Activated CD4-positive, alpha-beta T cell treated with anti-CD3 and anti-CD28 coated beads, Interleukin-2, amount 50 U/mL, for 16 hours (primary cell): ENCODE measurements at places on chromosomes 13 and 19.

DNA sequence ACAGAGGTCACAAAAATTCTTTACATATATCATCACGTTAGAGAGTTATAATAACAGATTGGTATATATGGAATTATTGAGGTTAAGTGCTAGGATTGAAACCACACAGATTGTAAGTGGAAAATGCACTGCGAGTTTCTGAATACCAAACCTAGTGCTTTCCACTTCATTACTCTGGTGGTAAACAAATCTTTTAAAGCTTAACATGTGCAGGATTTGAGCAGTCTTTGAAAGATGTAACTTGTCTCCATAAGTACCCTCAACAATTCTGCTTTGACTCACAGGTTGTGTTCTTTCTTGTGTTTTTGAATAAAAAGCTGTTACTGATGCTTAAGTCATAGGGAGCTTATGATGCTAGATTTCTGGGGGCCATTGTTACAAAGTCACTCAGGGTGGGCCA is 314.7 kb upstream of the DACH1 start:
- no peak for DNase-seq

GRCh38 chr13:28056970-28057712 is 43.2 kb downstream of the FLT3 start:
- no peak for DNase-seq

GRCh38 chr19:30669329-30670010 is 297.3 kb downstream of the ZNF536 start:
- DNase-seq, result peak; percentile 33

- DNase-seq, result no peak
These were observed 119.9 kb upstream of the PCDH17 start for GRCh38 chr13:57511603-57512002.

DNA sequence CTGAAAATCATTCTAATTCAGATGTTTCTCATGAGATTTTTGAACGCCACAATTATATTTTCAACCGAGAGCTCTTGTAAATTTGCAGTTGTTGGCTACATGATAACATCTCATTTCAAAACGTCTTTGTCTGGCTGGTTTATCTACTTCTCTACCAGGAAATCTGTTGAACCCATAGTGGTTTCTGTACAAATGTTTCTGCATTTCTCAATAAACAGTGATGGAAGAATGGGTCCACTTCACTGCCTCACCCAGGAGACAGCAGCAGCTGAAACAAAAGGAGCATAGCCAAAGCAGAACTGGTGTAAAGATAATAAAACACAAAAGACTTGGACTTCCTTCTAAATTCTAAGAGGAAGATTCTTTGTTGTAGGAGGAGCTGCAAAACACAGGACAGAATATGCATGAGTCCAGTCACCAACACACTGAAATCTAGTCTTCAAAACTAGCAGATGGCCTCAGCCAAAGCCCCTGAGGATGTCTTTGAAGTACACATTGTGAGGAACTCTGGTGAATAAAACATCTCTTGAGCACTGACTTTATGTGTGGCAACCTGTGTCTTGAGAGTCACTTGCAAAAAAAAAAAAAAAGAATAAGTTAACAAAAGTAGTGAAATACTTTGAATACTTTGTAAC is 68.6 kb upstream of the FGF14 start:
- no peak for DNase-seq

DNA sequence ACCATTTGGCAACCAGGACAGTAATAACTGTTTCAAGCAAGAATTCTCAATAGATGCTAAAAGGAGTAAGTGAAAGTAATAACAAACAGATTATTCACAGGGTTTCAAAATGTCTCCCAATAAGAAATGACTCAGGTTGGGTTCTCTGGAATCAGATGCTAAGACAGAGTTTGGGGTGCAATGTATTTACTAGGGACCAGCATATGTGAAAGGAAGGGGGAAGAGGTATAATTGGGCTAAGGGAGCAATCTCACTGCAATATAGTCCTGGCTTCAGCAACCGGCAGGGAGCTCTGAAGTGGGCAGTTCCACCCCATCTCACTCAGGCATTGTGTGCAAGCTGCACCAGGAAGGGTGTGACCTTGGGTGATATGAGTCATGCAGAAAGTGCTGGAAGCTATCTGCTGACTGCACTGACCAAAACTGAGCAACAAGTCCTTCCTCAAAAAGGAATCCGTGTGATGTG is 23.4 kb downstream of the ZDHHC20 start:
- DNase-seq, result peak; percentile 64

DNA sequence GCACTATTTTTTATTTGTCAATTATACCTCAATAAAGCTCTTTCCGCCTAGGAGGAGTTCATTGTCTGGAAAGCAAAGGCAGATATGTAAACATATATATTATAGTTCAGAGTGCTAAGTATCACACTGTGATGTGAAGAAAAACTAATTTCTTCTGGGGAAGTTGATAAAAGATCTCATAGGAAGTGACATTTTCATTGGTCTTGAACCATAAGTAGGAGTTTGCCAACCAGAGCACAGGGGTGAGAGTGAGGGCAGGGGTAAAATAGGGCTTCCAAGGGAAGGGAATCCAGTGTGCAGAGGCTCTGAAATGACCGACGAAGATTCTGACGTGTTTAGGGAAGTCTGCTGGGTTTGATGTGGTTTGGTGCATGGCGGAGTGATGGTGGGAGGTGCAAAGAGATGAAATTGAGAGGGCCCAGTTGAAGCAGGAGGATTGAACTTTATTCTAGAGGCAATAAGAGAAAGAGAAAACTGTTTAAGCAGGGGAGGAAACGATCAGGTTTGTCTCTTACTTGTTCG is 780 bp upstream of the GTF2F2 start:
- peak; percentile 61 for DNase-seq

DNA sequence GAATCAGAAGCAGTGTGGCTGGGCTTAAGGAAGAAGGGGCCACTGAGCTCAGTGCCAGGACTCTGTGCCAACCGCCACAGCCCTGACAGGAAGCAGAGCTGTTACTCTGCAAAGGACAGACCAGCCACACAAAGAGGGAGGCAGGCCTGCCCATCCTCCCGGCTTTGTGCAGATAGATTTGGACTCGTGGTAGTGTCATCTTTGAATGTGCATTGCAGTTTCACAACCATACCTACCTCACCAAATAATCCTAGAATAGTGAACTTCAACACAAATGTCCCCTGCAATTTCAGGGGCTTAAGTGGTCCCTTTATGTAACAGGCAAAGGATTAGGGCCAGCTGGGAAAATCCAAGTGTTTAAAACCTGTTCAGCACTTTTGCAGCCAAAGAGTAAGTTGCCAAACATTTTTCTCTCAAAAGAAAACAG is 55.1 kb upstream of the CLDN10 start:
- no peak for DNase-seq

GRCh38 chr13:85373322-85373721 is 425.9 kb downstream of the SLITRK6 start:
- no peak for DNase-seq

DNA sequence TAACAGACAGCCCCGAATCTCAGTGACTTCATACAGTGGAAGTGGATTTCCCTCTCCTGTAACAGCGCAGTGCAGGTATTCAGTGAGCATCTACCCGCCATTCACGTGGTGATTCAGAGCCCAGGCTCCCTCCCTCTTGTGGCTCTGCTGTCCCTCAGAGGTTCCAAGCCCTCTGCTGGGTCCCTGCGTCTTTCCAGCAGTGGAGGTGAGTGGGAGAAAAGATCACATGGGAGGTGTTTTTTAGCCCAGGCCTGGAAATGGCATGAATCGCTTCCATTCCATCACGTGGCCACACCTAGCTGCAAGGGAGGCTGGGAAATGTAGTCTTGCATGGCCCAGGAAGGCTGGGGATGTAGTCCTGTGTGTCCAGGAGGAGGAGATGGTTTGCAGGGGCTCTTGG is 61.4 kb downstream of the DPF1 start:
- no peak for DNase-seq

- no peak for DNase-seq
These were observed 9.5 kb downstream of the PRR36 start for GRCh38 chr19:7864690-7865074.

- DNase-seq, result no peak
These were observed 41.9 kb downstream of the GPC6 start for GRCh38 chr13:93268327-93269028.

- DNase-seq, result peak; percentile 12
These were observed 66.7 kb downstream of the CDADC1 start for GRCh38 chr13:49314344-49314882.
